ENCODE measurements at places on chromosomes 11 and 22.
A peak's percentile ranks its signal among the peaks of the same experiment; 100 is the strongest.

- no peak for DNase-seq
These were observed 46.4 kb downstream of the MCM5 start for GRCh38 chr22:35446365-35446764.

GRCh38 chr11:103906291-103906867 is 130.1 kb upstream of the DDI1 start:
- DNase-seq: no peak

GRCh38 chr11:18721561-18722292 is 4.3 kb downstream of the IGSF22 start:
- DNase-seq: no peak

GRCh38 chr11:95076981-95077380 is 10.3 kb downstream of the SRSF8 start:
- DNase-seq: no peak

- peak; percentile 46 for DNase-seq
These were observed 378.4 kb upstream of the PITPNB start for GRCh38 chr22:28297504-28297903.

DNA sequence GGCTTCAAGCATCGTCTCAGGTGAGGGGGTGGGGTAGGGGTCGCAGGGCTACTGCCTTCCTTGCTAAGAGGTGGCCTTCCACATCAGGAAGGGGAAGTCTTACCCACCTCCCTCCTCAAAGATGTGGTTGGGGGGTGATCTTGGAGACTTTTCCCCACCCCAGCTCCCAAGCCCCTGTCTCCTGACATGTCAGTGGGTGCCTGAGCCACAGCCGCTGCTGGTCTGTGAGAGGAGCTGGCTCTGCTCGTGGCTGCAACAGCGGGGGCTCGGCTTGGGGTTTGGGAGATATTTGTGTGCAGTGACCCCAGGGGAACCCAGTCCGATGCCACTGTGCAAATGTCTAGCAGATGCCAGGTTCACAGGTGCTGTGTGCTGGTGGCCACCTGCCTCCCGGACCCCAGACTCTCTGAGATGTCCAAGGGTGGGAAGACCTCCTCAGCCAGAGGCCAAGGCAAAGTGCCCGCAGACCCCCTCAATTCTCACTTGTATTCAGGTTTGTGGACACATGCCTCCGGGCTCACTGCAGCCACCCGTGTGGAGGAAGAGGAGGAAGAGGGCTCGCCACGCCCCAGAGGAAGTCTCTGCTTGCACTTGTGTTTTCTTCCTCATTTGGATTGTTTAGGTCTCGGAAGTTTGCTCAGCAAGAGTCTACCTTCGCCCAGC is 1.9 kb downstream of the KCNQ1 start:
- DNase-seq: no peak

DNA sequence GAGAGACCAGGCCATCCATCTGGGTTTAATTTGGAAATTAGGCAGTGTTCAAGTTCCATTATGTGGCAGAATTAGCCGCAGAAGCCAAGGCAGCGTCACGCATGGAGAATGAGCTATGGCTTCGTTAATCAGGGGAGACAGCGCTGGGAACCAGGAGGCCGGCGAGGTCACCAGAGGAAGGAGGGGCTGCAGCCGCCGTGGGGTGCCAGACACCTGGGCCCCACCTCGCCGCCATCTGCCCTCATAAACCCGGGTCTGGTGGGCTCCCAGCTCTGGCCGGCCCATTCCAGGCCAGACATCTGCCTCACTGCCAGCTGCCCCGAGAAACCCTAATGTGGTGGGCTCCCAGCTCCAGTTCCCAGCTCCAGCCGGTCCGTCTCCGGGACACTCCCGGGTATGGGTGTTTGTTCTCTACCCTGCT is 676.9 kb downstream of the BRD1 start:
- DNase-seq: no peak

DNA sequence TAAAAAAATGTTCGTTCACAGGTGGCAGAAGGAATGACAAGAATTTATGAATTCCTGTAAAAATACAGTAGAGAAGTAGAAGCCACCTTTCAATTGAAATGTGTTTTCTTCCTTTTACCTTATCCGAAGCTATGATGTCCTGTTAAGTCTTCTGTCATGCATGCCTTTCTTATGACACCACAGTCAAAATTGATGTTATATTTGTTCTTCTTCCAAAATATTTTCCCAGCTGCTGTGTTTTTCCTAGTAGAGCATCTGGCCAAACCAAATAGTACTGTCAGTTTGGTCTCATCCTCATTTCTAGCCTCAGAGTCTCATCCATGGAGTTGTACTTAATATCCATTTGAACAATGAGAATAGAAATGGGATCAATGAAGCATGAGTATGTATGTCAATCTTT is 206.1 kb downstream of the PGR start:
- no peak for DNase-seq

- DNase-seq: no peak
These were observed 55.1 kb downstream of the MTMR3 start for GRCh38 chr22:29937940-29938693.

DNA sequence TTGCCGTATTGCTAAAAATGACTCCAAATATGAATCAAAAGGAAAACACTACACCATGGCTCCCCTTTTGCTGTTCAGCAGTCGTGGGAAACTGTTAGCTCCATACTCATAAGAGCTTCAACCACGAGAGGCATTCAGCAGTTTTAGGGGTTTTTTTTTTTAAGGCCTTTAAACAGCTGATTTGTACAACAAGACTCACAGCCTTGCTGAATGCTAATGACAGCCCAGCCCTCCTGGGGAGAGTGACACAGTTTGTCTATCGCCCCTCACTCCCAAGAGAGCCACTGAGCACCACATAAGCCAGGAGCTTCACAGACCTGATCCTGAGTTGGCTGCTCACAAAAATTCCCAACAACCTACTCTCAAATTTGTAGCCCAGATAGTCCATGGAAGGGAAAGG is 32.4 kb downstream of the GALNT18 start:
- DNase-seq: no peak

- DNase-seq: no peak
These were observed 41.7 kb downstream of the MICAL3 start for GRCh38 chr22:17982572-17983141.

GRCh38 chr11:14223636-14224288 is 135.2 kb downstream of the RRAS2 start:
- no peak for DNase-seq

DNA sequence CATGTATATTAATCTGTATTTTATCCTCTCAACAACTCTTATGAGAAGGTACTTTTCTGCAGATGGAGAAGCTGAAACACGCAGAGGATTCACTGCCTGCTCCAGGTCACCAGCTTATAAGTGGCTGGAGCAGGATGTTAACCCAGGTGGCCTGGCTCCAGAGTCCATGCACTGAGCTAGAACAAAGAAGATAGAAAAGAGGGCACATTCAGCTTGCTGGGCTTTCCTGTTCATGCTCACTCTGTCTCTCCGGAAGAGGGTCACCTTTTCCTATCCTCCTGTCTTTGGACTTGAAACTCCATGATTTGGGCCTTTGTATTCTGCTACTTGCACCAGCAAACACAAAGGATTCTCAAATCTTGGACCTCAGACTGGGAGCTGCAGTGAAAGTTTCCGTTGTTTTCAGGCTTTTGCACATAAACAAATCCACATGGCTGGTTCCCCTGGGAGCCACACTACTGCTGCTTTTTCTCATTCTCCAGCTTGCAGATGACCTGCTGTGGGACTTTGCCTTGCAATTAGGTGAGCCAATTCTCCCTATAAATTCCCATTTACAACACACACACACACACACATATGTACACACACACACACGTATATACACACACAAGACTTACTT is 117.3 kb upstream of the GRK3 start:
- DNase-seq: peak; percentile 2

- DNase-seq: peak; percentile 47
These were observed 32.0 kb downstream of the PDE2A start for GRCh38 chr11:72642043-72642883.

- no peak for DNase-seq
These were observed 1394.7 kb downstream of the BRD1 start for GRCh38 chr22:48432781-48433518.

GRCh38 chr22:44094751-44095302 is 70.7 kb downstream of the PARVB start:
- DNase-seq: no peak

GRCh38 chr11:44784436-44784760 is 57.6 kb downstream of the TSPAN18 start:
- DNase-seq: no peak

GRCh38 chr22:38461057-38461413 is 6.0 kb upstream of the KCNJ4 start:
- DNase-seq: no peak

DNA sequence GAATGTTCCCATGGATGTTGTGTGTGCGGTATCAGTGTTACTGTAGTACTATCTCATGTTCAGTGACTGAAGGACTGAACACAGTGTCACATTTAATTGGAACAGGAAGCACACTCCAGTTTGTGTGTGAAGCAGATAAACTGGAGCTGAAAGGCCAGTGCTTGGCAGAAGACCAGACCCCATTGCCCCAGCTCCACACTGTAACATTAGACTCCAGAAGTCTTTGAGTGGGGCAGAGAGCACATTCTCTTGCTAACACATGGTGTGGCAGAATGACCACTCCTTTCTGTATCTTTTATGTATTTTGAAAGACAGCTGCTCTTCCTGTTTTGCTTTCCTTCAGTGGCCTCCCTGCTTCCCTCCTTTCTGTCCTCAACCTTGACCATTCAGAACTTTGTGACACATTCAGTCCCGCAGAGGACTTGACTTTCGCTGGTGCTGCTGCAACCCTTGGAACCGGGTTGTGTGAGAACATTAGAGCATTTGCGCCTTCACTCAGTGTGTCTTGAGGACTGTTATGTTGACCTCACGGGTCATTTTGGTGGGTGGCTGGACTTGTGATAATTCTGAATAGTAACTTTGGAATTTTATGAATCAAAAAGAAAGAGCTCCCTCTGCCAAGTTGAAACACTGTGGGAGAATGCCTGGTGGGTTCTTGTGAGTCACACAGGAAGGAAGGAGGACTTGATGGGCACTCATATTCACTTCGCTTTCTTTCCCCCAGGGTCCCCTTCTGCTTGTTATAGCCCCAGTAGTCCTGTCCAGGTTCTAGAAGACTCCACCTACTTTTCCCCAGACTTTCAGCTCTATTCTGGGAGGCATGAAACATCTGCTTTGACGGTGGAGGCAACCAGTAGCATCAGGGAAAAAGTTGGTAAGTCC is 26.4 kb downstream of the AMOTL1 start:
- DNase-seq: no peak

GRCh38 chr11:57434640-57435546 is 8.0 kb upstream of the SLC43A3 start:
- no peak for DNase-seq

- DNase-seq: no peak
These were observed 90.6 kb downstream of the PACS1 start for GRCh38 chr11:66160709-66161108.

GRCh38 chr11:128904656-128905344 is 13.6 kb downstream of the KCNJ5 start:
- DNase-seq: no peak

DNA sequence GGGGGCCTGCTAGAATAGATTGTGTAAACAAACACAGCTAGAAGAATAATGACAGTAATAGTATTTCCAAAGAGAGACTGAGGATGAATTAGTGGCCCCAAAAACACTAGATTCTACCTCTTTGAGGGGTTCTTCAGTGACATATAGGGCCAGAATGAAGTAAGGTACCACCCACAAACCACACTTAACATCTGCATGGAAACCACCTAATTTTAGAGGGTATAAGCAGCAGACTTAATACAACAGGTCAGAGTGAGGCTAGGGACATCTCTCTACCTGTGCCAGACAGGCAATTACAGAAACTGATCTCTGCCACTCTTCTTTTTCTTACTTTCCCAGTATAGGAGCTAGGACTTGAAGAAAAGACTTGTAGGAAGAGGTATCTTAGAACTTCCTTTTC is 20.1 kb downstream of the ELP4 start:
- no peak for DNase-seq

GRCh38 chr11:122861631-122862030 is 20.9 kb upstream of the JHY start:
- no peak for DNase-seq

DNA sequence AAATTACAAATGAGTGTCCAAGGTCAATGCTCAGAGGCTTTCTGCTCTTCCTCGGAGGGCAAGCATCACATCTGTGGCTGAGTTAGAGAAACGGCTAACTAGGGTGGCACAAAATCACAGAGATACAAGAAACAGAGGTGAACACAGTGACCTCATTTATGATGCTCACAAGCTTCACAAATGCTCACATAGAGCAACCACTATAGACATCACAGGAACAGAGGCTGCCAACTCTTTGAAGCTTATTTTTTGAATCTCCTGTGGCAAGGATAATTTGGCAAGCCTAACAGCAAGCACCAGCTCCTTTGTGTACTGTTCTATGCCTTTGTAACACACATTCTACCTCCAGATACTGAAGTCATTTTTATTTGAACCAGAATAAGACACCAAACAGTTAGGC is 416.5 kb upstream of the DDI1 start:
- no peak for DNase-seq

- no peak for DNase-seq
These were observed 1.0 kb downstream of the ST14 start for GRCh38 chr11:130160498-130161155.

DNA sequence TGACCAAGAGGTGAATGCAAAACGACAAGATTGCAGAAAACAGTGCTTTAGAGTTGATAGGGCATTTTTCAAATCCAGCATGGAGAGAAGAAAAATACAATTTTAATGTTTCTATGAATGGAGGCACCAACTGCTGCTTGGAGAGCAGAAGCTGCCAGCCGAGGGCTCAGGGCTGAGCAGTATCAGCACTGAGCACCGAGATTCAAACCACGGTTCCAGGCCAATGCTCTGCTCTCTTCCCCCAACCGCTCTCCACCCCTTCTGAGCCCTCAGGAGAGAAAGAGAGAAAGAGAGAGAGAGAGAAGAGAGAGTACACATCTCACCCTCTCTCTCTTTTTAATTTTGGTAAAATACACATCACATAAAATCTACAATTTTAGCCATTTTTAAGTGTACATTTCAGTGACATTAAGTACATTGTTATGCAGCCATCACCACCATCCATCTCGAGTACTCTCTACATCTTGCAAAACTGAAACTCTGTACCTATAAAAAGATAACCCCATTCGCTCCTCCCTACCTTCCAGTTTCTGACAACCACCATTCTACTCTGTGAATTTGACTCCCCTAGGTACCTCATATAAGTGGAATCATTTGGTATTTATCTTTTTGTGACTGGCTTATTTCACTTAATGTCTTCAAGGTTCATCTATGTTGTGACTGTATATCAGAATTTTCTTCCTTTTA is 333.3 kb downstream of the MIAT start:
- DNase-seq: no peak

DNA sequence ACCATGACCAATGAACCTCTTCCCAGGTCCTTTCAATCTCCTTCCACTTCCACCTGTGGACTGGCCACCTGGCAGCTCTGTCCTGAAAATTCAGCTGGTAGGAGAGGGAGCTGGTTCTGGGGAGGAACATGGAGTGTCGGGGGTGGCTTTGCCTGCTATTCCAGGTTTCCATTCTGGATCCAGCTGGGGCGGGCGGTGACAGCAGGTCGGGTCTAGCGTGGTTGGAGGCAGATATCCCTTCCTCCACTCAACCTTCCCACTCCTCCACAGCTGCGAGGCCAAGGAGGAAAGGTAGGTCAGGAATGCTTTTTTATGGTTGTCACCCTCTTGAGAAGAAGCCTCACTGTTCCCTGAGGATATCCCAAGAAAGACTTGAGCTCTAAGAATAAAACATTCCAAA is 3.3 kb downstream of the NRGN start:
- DNase-seq: no peak
